NCI-H2107 (cell line): ENCODE measurements at places on chromosomes 1 and 21.

- DNase-seq: no peak
Observed at GRCh38 chr1:47231301-47232186, 481 bp downstream of the TAL1 start.

- DNase-seq: no peak
Observed at GRCh38 chr1:83964153-83964552, 34.8 kb downstream of the TTLL7 start.

GRCh38 chr1:28370239-28371009, 884 bp downstream of the PHACTR4 start:
- peak; percentile 48 for DNase-seq

DNA sequence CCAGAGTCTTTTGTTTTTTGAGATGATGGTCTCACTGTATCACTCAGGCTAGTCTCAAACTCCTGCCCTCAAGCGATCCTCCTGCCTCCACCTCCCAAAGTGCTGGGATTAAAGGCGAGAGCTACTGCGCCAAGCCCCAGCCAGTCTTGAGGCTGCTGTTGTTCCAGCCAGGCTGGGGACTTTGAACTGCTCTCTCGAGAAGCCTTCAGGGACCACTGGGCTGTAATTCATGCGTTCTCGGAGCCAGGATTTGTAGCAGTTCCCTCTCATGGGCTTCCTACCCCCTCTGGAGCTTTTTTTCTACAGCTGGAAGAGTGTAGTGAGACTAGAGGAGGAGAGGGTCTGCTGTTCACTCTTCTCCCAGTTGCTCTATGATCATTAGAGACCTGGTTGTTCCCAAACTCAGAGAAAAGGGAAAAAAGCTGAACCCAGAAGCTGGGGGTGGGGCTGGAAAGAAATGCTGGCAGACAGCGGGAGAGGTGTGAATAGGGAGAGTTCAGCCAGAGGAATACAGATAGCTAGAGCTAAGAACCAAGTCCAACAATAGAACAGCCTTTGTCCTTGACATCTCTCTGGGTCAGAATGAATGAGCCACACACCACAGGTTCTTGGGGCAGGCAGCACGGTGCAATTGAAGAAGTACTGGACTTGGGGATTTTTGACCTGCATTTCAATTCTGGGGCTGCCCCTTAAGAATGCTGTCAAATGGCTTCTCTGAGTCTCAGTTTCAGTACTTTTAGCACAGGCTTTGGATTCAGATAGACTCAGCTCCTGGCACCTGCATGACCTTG, 13.2 kb upstream of the SLC41A1 start:
- DNase-seq: no peak

DNA sequence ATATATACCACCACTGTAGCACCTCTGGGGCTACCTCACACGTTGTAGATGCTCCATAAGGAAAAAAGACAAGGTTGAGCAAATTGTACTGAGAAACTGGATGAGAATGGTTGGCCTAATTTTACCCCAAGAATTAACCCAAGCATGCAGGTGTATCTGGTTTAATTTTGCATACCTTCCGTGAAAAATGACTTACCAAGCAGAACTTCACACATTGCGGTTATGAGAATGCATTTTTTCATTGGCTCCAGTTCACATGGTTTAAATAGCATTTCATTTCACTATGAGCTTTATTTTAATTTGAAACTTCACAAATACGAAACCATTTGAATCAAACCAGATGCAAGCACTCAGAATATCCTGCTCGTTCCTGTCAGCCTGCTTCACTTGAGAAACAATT, 512.2 kb downstream of the LTN1 start:
- DNase-seq: no peak

GRCh38 chr1:158527190-158527815, 26.9 kb downstream of the OR6Y1 start:
- no peak for DNase-seq

GRCh38 chr1:201999625-202000238, 10.7 kb upstream of the ELF3 start:
- DNase-seq: peak; percentile 78

DNA sequence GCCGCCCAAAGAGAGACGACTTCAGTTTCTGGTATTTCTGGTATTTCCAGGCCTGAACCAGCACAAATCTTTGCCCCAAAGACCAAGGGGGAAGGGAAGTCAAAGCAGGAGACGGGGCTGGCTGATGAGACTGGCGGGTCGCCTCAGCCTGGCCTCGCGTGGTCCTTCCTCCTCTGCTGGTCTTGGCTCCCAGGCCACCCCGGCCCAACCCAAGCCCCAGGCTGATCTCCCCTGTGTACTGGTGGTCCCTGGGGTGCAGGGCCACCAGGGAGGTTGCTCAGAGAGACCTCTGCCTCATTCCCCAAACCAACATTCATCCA, 19.9 kb downstream of the WNT4 start:
- no peak for DNase-seq

- no peak for DNase-seq
Observed at GRCh38 chr1:23441446-23442148, 17.0 kb upstream of the TCEA3 start.

DNA sequence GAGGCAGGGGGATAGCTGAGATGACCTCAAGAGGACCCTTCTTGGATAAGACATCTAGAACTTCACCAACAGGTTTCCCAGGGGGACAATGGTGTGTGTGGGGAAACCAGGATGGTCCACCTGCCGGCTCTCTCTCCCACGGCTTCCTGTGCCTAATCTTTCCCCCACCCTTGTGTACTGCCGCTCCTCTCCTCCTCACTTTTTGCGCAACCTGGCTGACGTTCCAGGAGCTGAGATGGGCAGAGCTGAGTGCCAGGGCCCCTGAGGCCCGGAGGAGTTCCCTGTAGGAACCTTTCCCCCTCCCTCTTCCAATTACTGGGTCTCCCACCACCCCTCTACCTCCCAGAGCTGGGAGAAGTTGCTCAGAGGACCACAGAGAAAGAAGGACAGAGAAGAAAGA, 6.9 kb downstream of the SLC26A9 start:
- no peak for DNase-seq

GRCh38 chr1:97160818-97161217, 439.2 kb downstream of the PTBP2 start:
- no peak for DNase-seq

DNA sequence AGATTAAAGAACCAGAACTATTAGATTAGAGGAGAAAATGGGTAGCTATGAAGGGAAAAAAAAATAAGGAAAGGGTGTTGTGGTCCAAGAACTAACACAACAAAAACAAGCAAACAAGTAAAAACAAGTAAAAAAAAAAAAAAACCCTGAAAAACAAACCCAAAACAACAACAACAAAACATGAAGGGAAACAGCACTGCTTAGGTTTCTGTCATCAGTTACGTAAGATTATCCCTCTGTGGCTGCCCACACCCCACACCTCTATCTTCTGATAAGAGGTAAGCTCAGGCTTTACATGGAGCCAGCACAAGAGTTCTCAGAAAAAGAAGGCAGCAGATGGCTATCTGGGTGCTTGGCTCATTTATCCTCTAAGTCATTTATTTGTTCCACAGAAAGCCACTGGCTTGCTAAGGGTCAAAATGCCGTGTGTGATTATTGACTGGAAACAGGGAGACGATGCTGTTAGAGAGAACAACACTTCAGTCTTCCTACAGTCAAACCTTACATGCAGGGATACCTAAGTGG, 57.5 kb downstream of the KIAA0319L start:
- no peak for DNase-seq

GRCh38 chr1:31715087-31715872, 11.5 kb upstream of the COL16A1 start:
- no peak for DNase-seq

- no peak for DNase-seq
Observed at GRCh38 chr1:205506409-205507200, 2.1 kb downstream of the CDK18 start.

- no peak for DNase-seq
Observed at GRCh38 chr1:109312978-109313775, 6.4 kb upstream of the MYBPHL start.

DNA sequence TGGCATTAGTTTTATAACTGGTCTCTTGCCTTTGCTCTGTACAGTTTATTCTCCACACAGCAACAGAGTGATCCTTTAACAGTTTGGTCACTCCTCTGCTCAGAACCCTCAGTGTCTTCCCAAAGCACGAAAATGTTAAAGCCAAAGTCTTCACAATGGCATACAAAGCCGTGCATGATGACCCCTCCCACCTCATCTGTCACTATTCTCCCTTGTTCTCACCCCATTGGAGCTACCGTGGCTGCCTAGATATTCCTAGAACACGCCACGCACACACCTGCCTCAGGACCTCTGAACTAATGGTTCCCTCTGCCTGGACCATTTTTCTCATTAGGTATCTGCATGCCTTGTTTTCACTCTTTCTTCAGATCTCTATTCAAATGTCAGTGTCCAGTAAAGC, 8.6 kb upstream of the SEMA4A start:
- no peak for DNase-seq

DNA sequence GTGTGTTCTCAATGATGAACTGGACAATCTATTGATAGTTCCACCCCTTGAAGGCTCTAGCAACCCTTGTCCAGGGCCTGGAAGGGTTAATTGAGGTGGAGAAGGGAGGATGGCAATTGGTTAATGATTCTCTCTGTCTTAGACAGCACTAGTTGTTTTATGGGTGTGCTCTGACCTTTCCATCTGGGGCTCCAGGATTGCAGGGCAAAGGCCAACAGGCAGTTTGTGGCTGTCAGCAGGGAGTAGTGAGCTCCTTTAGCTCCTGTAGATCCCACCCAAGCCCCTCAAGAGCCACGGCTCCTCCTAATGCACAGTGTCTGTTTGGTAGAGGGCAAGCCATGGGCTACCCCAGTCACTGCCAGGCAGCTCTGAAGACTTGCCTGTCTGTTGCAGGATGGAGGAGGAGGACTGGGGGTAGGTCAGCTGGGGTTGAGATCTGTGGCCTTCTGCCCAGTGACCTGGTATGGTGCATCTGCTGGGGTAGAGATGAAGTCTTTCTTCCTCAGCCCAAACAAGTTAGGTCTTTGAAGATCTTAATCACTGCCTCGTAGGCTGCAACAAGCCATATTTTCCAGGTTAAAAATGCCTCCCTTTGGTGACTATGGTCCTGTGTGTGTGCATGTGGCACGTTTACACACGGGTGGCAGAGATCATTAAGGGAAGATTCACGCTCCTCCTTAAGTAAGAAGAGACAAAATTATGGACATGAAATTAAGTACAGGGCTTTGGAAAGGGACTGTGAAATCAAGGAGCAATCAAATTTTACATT, 7.7 kb downstream of the MROH7 start:
- no peak for DNase-seq

DNA sequence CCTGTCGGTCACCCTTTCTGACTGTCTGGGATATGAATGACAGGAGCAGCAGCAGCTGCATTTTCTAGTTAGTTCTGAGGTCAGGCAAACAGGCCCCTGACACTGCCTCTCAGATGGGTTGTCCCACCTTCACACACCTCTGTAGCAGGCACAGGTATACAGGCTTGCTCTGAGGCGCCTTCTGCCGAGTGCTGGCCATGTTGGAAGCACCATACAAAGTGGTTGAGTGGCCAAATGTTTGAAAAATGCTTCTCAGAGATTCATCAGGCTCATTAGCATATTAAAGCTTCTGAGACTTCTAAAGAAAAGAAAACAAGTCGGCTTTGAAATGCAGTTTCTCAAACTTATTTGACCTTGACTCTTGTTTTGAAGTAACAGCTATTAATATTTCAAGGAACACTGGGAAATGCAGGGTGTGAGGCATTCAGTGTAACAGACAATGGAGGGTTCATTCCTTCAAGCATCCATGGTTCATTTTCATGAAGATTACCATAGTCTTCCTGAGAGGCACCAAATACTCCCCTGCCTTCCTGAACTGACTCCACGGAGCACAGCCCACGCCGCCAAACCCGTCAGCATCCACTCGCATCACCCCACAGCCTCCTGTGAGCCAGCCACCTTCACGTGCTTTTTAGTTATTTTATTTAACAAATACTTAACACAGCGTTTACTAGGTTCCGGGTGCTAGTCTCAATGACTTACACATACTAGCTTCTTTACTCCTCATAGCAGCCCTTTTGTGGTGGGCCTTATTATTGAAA, 81.8 kb downstream of the KCNN3 start:
- no peak for DNase-seq

DNA sequence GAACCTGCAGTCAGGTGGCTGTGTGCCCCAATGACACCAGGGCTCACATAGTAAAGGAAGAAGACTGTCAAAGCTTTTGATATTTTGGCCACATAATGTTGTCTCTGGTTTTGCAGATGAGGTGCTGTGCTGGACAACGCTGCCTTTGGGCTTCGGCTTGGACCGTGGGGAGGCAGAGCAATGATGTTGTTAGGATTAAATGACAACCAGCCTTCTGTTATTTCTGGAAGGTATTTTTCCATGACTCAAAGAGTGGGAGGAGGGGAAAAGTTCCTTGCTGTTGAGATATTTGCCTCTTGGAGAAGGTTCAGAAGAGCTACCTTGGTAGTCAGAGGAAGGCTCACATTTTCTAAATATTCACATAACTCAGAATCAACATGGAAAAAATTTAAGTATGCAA, 187.3 kb upstream of the GALNT2 start:
- no peak for DNase-seq

DNA sequence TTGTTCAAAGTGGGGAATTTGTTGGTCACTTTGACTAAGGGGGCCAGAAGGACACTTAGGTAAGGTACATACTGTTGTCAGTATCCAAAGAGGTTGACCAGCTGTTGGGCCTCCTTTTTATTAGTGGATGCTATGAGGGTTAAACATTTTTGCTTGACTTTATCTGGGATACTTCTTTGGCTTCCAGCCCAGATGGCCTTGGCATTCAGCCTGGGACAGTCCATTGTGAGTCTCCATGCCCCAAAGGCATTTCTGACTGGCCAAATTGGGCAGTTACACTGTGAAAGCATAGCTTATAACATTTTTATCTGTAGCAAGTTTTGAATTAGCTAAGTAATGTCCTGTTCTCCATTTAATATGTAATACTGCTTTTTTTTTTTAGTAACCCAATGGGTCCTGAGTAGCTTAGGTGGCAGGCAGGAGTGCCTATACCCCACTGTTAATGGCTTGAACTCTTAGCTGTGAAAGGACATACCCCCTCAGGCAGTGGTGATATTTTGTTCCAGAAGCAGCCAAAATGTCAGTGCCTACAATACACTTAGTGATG, 35.4 kb upstream of the CD1D start:
- no peak for DNase-seq

- peak; percentile 59 for DNase-seq
Observed at GRCh38 chr21:43975469-43976098, 36.5 kb upstream of the TRAPPC10 start.

DNA sequence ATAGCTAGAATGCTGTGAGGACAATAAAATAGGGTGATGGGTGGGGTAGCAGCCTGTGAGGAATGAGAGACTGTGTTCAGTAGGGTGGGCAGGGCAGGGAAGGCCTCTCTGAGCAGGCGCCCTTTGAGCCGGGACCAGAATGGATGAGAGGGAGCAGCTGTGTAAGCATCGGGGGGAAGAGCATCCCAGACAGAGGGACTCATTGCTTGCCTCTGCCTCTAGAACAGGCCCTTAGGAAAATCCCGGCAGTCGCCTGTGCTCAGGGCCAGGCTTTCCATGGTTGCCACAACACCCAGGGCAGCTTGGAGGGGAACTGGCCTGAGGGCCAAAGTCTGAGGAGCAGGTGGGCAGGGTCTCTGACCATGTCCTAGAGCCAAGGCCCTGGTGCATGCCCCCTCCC, 774 bp downstream of the SLC2A7 start:
- no peak for DNase-seq

DNA sequence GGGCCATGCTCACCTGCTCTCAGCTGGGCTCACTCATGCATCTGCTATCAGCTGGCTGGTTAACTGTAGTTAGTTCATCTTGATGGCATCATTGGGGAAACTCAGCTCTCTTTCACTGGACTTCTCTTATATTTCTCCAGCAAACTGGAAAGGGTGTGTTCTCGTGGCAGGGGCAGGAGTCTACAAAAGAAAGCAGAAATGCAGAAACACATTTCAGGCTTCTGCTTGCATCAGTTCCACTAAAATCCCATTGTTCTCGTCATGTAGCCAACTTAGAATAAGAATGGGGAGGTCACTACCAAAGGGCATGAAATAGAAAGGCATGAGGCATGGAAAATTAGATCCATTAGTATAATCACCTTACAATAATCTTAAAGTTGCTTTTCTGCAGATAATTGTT, 207.3 kb downstream of the NRIP1 start:
- no peak for DNase-seq
